ENCODE measurements at places on chromosomes 6 and 20. TPM values are rescaled to one million over a fixed set of nuclear protein-coding genes. Genes with fewer than 3 reads are reported as not detected.

DNA sequence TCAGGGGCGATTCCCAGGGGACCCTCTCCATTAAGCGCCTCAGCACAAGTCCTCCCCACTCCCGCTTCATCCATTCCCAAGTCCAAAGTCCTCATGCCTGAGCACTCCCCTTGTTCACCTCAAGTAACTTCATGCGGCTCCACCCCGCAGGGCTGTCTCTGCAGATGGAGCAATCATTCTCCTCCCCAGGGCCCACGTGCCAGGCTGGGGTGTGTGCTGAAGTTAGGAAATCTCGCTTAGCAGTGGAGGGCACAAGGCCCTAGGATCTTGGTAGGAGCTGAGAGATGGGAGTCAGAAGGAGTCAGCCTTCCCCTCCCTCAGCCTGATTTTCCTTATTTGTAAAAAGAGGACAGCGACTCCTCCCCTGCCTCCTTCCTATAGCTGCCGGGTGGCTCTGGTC lies 3.5 kb downstream of the TGM3 start:
- DNase-seq, result peak; percentile 44

Gene CAP2
- 10.9 TPM for total RNA-seq

- DNase-seq, result peak; percentile 31
These were observed 102.9 kb upstream of the ZNF184 start for GRCh38 chr6:27575594-27576361.

GRCh38 chr6:153092082-153093013 lies 38.7 kb downstream of the RGS17 start:
- DNase-seq, result peak; percentile 76

DNA sequence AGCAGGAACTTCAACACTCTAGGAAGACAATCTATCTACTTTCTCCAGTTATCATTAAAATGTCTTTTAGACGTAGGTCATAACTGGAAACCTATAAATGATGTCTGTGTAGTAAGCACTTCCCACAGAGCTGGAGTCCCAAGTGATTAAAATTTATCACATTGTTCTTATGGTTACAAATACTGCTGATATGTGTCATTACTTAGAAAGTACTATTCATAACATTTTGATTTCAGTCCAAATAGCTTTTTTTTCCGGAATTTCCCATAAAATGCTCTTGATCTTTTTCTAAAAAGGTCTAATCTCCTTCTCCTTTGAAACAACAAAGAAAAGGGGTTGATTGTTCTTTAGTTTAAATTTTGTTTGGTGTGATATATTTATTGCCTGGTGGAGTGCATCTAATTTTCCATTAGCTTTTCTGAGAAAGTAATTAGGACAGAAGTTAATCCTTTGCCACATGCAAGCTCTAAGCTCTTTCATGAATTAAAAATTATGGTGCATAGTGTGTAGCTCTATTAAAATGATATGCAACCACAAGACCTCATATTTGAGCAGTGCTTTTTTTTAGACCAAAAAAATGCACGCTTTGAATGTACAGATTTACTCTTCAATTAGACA lies 132.7 kb upstream of the TCF21 start:
- DNase-seq, result no peak

Gene KCNG1
- total RNA-seq, result 11.3 TPM

- no peak for DNase-seq
These were observed 519.2 kb upstream of the MAP3K7 start for GRCh38 chr6:91106083-91106482.

Gene BPIFB2
- total RNA-seq, result not detected

Gene BPIFB6
- total RNA-seq, result not detected

- DNase-seq, result no peak
These were observed 81.4 kb upstream of the RPS6KA2 start for GRCh38 chr6:166708460-166708859.

DNA sequence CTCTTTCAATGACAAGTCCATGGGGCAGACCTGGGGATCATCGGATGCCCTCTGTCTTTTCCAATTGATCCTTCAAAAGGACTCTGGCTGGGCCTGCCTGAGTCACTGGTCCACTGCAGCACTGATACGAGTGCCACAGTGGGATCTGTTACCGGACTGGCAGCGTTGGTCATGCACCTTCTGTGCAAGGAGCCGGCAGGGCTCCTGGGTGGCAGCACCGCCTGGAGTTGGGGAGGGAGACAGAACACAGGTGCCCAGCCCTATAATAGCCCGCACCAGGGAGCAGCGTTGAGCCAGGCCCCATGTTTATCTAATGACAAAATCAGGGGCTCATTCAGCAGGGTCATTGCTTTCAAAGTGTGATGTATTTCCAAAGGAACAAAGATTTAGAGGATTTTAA lies 64.2 kb upstream of the NXT1 start:
- DNase-seq, result no peak

GRCh38 chr20:20713244-20713765 lies 861 bp upstream of the RALGAPA2 start:
- DNase-seq, result no peak

DNA sequence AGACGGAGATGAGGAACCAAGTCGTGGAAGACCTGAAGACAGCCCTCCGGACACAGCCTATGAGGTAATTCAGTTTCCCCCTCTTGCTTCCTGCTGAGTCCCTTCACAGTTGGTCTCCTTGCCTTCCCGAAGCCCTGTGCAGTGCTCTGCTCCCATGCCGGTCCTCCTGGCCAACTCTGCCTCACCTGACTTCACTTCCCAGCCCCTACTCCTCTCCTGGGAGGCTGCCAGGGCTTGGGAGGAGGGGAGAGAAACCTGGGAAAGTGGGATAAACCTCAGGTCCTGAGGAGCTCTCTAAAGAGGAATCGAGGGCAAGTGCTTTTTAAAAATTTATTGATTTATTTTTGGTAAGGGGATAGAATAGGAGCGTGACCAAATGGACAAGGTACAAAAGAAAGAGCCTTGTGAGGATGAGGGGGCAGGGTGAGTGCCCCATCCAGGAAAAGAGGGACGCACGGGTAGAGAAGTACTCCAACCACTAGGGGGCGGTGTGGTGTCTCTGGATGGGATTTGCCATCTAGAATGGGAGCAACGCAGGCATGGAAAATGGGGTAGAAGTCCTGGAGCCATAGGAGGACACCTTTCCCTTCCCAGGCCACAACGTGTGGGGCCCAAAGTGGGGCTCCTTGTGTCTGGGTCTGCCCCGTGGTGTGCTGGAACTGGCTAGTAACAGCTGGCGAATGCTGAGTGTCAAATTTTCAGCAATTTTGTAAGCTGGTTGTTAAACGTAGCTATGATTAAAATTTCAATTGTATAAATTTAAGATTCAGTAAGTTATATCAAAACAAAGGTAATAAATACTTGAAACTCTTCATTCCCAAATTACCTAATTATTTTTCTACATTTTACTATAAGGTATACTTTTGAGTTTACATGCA lies 69.0 kb downstream of the MOCS1 start:
- DNase-seq, result peak; percentile 76

- no peak for DNase-seq
These were observed 145.7 kb upstream of the GGTLC1 start for GRCh38 chr20:24134284-24134683.

- DNase-seq, result no peak
These were observed 78.7 kb upstream of the IFNGR1 start for GRCh38 chr6:137297887-137298286.

Gene TOX2
- 0.12 TPM for total RNA-seq

- DNase-seq, result no peak
These were observed 315.1 kb downstream of the THBS2 start for GRCh38 chr6:168938546-168938945.

Gene MCCD1
- total RNA-seq, result not detected

GRCh38 chr20:59577037-59577808 lies 27.1 kb upstream of the PHACTR3 start:
- no peak for DNase-seq

Gene LPA
- total RNA-seq, result not detected

- no peak for DNase-seq
These were observed 131.6 kb downstream of the KIF16B start for GRCh38 chr20:16441546-16442164.

GRCh38 chr6:35299674-35300073 lies 2.1 kb downstream of the DEF6 start:
- DNase-seq, result no peak

DNA sequence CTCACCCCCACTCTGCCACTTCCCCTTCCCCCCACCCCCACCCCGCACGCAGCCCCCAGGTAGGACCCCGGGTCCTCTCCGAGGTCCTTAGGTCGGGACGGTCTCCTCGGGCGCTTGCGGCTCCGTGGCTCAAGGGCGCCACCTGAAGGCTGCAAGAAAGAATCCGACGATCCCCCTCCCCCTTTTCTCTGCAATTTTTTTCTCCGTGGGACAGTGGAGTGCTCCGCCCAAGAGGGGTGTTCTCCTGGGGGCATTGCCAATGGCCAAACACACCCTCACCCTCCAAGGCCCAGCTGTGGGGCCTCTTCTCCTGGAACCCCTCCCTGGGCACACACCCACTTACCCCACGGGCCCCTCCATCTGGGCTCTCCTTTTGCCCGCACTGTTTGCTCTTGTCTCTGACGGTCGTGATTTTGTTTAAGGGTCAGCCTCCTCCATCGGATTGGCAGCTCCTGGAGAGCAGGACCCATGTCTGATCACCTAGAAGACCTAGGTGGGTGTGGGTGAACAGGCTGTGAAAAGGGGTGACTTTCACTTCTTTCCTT lies 1.1 kb upstream of the TMEM74B start:
- DNase-seq, result peak; percentile 47

Gene PRR18
- total RNA-seq, result not detected

DNA sequence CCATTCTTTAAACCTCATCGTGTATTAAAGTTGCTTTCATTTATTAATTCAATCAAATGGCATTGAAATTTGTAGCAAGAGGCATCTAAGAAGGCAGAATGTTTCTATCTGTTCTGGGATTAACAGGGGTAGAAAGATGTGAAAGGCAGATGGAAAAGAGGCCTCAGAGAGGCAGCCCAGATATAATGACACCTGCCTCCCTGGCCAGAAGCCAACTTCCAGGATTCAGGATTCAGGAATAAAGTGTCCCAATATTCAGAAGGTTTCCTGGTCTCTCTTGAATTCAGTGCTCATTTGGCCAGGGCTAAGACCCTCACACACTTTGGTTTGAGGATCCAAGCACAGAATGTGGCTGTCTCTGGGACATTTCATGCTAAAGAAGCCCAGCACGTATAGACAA lies 39.9 kb downstream of the HLA-B start:
- no peak for DNase-seq

Gene KCNK15
- not detected for total RNA-seq

GRCh38 chr6:150822932-150823331 lies 42.6 kb upstream of the MTHFD1L start:
- DNase-seq, result no peak

DNA sequence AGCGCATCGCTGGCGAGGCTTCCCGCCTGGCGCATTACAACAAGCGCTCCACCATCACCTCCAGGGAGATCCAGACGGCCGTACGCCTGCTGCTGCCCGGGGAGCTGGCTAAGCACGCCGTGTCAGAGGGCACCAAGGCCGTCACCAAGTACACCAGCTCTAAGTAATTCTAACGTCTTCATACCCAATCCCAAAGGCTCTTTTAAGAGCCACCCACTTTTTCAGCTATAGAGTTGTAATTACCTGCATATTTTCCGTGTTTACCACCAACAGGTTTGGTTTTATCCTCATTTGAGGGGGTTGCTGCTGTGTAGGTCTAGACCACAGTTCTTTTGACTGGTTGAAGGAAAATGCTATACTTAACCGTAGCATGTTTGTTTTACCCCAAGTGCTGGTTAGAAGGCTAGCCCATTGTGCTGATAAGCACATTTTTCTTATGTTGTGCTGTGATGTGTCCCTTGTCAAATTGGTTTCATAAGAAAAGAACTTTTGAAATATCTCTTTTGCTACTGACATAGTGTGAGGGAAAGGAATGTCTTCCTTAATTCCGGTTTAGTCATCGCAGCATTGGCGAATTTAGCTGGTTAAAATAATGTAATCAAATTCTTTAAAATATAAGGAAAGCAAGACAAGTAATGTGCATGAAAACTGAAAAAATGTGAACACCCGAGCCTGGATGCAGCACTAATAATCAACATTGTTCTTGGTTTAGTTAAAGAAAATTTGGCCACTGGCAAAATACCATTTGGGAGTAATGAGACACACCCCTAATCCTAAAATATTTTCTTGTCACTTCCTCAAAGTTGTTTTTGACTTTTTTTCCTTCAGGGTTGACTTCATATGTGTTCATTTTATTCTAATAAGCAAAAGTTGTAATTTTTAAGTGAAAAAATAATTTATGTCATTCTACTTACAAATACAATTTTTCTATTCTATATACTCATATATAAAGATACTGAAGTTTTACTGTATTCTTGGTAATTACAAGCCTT lies 112.8 kb downstream of the HFE start:
- DNase-seq, result no peak

GRCh38 chr20:2283706-2284423 lies 11.9 kb upstream of the TGM3 start:
- peak; percentile 48 for DNase-seq

GRCh38 chr20:32350421-32350820 lies 7.7 kb upstream of the ASXL1 start:
- no peak for DNase-seq

- DNase-seq, result peak; percentile 40
These were observed 675 bp downstream of the DSTN start for GRCh38 chr20:17570347-17571152.

GRCh38 chr6:88513920-88514319 lies 347.8 kb upstream of the CNR1 start:
- no peak for DNase-seq

DNA sequence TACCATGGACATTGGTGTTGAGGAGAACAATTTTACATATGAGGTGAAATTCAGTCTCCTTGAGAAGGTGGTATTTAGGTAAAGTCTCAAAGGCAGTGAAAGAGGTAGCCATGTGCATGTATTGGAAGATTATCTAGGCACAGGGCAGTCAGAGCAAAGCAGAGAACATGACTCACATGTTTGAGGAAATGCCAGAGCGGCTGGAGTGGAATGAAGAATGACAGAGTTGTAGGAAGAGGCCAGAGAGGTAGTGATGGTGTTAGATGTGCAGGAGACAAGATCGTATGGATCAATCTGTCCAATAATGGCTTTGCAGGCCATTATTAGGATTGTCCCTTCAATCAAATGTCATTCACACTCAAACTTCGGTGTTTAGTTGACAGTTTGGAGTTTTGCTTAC lies 449.4 kb upstream of the PTCHD4 start:
- DNase-seq, result peak; percentile 13

DNA sequence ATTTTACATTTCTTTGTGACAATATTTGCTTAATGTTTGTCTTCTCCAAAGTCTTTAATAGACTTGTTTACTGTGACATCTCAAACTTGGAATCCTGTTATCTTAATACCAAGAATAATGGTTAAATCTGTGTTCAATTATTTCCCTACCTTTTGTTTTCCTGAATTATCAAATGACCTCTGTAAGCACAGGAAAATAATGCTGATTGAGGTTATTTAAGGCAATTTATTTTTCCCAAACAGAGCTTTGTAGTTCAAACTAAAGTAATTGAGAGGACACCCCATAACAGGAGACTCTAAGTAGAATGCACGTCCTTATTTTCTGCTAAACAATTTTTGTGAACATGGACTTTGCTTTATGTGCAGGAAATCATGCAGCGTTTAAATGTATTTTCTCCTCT lies 195.0 kb downstream of the BTBD3 start:
- DNase-seq, result no peak

Gene PROCR
- total RNA-seq, result 112 TPM

GRCh38 chr6:999552-999951 lies 306.6 kb upstream of the EXOC2 start:
- DNase-seq, result no peak

Gene METTL24
- not detected for total RNA-seq

GRCh38 chr6:94130478-94130877 lies 711.1 kb upstream of the EPHA7 start:
- DNase-seq, result no peak

- no peak for DNase-seq
These were observed 20.3 kb downstream of the MMS22L start for GRCh38 chr6:97262676-97263075.

GRCh38 chr6:129280749-129281148 lies 397.8 kb downstream of the LAMA2 start:
- no peak for DNase-seq

- no peak for DNase-seq
These were observed 93.6 kb downstream of the TMEM242 start for GRCh38 chr6:157229713-157230112.
